Pancreas (tissue), 10 donors: ENCODE measurements at places on chromosomes 1 and 21. TPM values are rescaled to one million over a fixed set of nuclear protein-coding genes. Genes with fewer than 3 reads are reported as not detected.

DNA sequence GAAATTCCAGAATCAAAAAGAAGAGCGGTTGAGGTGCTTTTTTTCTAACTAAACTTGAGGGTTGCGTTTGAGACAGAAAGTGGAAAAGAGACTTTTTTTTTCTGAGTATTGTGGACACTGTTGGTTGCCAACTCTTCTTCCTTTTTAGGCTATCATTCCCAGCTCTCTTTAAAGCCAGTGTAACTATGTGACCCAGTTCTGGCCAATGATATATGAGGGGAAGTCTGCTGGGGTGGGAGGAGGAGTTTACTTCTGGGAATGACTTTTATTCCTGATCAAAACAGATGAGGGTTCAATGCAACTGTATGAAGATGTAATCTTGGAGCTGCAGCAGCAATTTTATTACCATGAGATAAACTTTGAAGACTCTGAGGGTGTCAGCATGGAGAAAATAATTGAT lies 17.3 kb upstream of the NMNAT2 start:
- no peak for DNase-seq

DNA sequence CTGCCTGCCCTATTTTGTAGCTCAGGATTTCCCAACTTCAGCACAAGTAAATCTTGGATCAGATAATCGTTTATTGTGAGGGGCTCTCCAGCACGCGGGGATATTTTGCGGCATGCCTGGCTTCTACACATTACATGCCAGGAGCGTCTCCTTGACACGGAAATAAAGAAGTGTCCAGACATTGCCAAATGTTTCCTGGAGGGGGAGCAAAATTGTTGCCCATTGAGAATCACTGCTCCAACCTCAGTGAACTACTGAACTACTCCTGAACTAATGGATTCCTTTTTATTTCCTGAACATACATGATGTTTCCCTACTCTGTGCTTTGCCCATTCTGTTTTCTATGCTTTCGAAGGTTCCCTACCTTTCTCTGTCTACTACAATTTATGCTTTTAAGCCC lies 1359.1 kb upstream of the ADGRL2 start:
- no peak for DNase-seq

- DNase-seq: no peak
Observed at GRCh38 chr1:36305915-36306209, 306 bp upstream of the SH3D21 start.

GRCh38 chr1:168949672-168950071 lies 156.8 kb upstream of the ATP1B1 start:
- DNase-seq: no peak

- DNase-seq: no peak
Observed at GRCh38 chr1:243844186-243844585, 5.9 kb downstream of the AKT3 start.

GRCh38 chr1:212860713-212861581 lies 2.9 kb downstream of the FLVCR1 start:
- DNase-seq: no peak

Gene CSMD2
- polyA plus RNA-seq: 0.38 TPM

Gene MPZ
- polyA plus RNA-seq: 1.3 TPM

Gene NEXN
- polyA plus RNA-seq: 3.4 TPM
